ENCODE measurements at places on chromosomes 4 and X. TPM values are rescaled to one million over a fixed set of nuclear protein-coding genes. Genes with fewer than 3 reads are reported as not detected.

Gene FTSJ1
- 67.6 TPM for total RNA-seq

Gene GPR143
- 0.12 TPM for total RNA-seq

Gene TMEM31
- total RNA-seq, result not detected

Gene TGIF2LX
- total RNA-seq, result not detected

All from A549 treated with CORT108297 at 1 μM for 4 hours (cell line).